Right renal pelvis (tissue), 4 donors: ENCODE measurements at places on chromosomes 4 and X.
A peak's percentile ranks its signal among the peaks of the same experiment; 100 is the strongest.

GRCh38 chr4:106160560-106160959 is 155.4 kb downstream of the TBCK start:
- DNase-seq, result no peak

GRCh38 chr4:86441175-86441936 is 81.5 kb upstream of the MAPK10 start:
- no peak for DNase-seq

GRCh38 chr4:112968451-112969159 is 80.8 kb upstream of the ANK2 start:
- DNase-seq, result no peak

DNA sequence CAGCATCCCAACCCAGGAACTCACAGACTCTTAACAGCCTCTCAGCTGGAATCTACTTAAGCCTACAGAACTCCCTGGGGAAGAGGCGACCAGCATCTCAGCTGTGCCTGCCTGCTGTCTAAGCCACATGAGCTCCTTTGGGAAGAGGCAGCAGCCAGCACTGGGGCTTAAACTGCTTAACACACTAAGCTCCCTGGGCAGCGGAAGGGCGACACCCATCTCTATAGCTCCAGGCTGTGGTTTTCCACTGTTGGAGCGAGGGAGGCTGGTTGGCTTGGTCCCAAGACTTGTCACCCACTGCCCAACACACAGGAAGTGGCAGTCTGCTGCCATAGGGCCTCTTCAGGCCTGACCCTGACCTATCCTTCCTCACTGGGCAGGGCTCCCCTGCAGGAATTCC is 1544.1 kb upstream of the ADGRL3 start:
- no peak for DNase-seq

DNA sequence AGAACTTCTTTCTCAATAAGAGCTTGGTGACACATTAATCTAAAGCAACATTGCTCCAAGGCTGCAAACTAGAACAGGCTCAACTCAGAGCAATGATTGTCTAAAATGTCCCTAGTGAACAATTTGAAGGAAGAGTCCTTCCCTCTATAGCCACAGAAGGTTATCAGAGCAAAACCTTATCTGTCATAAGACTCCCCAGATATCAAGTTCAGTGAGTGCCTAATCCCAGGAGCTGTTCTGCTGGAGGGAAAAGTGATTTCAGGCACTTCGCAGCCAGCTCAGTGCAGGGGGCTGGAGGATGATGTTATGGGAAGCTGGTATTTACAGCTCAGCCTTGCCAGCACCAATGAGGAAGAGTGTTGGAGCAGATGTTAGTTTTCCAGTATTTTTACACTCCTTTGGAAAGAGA is 497.5 kb downstream of the INPP4B start:
- no peak for DNase-seq

DNA sequence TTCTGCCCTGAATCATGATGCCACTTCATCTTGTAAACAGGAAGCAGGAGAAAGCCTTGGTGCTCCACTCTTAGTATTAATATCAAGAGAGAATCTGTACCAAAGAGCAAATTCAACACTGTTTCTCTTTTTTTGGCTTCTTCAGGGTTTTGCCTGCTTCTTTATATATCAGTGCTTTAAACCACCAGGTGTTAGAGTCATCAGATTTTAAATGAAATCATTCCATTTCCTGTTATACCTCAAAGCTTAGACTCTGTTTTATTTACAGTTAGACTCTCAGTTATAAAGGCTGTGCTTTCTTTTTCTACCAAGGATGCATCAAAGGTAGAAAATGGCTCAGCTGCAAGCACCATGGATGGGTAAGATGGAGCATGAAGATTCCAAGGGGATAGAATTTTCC is 350.9 kb downstream of the CAMK2D start:
- DNase-seq, result no peak

DNA sequence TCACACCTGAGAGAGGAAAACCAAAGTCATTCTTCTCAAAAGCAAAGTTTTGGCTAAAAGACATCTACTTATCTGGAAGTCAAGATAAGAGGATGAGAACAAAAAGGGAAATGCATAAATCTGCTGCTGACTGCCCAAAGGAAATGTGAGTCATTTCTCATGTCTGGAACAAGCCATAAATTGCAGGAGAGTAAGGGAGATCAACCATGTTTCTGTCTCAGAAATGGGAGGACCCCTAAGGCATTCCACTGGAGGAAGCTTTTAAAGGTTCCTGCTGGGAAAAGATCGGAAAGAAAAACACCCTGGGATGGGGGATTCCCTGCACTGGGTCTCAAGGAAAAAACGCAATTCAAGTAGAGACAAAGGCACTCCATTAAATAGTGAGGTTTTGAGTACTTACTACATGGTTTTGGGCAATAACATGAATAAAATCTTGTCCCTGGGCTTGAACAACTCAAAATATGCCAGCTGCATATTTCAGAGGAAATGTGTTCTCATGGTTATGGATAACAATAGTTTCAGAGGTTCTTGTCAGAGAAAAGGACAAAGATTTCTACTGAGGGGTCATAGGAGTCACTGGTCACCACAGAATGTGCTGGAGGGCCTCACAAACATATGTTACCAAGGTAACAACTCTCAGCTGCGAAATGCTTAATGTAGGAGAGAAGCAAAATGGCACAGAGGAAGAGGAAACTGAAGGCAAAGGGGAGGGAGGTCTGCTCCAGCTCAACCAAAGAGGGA is 19.3 kb downstream of the GPR143 start:
- no peak for DNase-seq

DNA sequence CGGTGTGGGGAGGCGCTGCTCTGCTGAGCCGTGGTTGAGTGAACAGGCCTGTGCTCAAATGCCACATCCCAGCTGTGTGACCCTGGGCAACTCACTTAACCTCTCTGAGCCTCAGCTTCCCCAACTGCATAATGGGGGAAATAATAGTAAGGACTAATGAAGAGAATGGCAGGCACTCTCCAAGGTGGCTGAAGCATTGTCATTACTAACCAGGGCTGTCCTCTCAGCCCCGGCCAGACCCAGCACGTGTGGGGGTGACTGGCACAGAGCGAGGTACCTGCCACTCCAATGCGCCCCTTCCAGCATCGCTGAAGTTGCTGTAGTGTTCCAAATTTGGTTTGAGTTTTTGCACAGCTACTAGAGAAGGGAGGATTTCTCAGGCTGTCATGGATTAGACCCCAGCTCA is 80.0 kb downstream of the ABLIM2 start:
- no peak for DNase-seq

DNA sequence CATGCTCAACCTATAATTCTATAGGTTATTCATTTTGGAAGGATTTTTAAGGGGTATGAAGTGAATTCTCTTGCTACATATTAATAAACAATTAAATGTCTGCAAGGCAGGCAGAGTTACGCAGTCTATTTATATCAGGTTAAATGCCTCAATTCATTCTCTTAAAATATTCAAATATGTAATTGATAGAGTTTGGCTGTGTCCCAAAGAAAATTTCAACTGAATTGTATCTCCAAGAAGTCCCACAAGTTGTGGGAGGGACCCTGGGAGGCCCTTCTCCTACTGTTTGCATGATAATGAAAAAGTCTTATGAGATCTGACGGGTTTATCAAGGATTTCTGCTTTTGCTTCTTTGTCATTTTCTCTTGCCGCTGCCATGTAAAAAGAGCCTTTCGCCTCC is 576.1 kb downstream of the TMA16 start:
- DNase-seq, result no peak

- no peak for DNase-seq
Observed at GRCh38 chrX:153770601-153771414, 6.8 kb downstream of the PLXNB3 start.

GRCh38 chr4:76987153-76987591 is 37.6 kb downstream of the SEPTIN11 start:
- no peak for DNase-seq

GRCh38 chrX:129525162-129525561 is 1.9 kb upstream of the SMARCA1 start:
- DNase-seq, result no peak

- DNase-seq, result no peak
Observed at GRCh38 chr4:54678826-54679225, 21.1 kb downstream of the KIT start.

GRCh38 chr4:124427095-124427767 is 285.3 kb downstream of the ANKRD50 start:
- DNase-seq, result no peak

DNA sequence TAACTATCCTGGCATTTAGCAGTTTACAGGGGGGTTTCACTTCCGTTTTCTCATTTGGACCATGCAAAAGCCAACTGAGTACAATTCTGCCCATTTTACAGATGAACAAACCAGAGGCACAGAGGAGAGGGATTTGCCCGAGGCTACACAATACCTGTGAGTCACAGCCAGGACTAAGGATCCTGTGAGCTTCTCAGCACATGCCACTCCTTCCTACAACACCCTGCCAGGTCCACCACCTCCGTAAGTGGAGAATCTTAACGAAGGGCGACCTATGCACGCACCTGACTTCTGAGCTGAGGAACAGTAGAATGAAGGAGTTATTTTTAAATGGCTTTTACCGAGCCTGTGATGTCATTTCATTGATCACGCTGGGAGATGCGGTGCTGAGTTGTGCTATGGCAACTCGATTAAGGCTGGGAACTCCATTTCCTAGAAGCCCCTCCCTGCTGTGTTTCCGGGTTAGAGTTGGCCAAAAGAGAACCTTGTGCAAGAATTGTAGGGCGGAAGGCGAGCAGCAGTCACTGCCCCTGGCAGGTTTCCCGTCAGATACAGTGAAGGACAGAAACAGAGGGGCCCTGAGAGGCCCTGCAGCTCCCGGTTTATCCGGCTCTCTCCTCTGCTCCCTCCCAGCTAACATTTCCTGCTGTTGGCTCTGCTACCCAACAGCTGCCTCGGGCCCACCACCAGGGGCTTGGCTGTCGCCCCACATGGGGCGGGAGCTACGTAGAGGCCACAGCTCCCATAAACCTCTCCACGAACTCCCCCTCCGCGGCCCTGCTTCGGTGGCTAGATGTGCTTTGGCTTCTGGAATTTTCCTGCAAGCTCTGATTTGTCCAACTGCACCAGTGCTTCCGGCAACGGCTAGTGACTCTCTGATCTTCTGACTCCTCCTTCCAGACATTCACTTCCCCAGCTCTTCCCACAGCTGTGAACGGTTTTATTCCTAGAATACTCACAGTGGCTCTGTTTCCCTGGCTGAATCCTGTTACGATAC is 75.1 kb upstream of the USP9X start:
- peak; percentile 61 for DNase-seq

DNA sequence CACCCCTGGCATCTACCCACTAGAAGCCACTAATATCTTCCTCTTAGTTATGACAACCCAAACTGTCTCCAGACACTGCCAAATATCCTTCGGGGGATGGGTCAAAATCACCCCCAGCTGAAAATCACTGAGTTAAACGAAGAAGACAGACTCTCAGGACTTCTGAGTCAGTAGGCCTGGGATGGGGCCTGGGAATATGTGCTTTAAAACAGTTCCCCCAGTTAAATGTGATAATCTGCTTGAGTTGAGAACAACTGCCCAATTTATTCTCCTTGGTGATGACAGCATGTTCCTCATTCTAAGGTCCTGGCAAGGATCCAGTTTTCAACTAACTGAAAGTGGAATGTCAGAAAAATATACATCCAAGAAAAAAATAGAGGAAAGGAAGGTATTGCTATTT is 52.4 kb downstream of the CBLL2 start:
- no peak for DNase-seq

DNA sequence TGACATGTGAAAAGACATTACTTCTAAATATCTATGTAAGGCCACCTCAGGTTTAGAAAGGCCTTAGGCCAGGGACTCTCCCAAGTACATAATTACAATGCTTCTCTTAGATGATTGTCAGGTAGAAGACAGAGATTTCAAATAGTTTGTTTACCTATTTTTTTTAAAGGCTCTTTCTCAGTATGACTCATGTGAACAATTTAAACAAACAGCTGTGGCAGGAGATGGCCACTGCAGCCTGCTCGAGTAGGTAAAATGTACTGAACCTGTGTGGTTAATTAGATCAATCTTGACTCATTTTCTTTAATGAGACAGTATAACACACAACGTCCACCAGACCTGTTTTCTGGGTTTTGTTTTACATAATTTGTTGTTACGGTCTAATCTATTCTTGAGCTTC is 50.2 kb downstream of the LEF1 start:
- DNase-seq, result no peak

DNA sequence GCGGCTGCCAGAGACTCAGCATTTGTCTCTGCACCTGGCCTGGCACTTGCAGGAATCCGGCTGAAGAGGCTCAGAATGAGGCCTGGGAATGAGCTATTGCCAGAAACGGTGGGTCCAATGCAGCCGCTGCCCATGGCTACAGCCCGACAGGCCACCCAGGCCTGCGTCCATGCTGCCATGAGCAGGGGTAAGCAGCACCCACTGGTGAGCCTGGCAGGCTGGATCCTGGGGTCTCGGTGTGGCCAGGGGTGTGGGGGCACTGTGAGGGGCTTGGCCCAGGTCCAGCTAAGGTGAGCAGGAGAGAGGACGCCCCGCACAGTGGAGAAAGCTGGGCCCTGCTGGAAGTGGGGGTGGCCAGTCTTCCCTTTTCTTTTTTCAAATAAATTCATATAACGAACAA is 60.3 kb upstream of the MXD4 start:
- DNase-seq, result no peak

GRCh38 chrX:137926090-137926489 is 360.2 kb downstream of the ZIC3 start:
- DNase-seq, result no peak
